IPS DF 19.7 (cell line): ENCODE measurements at places on chromosomes 6 and 20.

- DNase-seq, result no peak
Measured at GRCh38 chr6:37489697-37490336, 9.9 kb downstream of the CCDC167 start.

DNA sequence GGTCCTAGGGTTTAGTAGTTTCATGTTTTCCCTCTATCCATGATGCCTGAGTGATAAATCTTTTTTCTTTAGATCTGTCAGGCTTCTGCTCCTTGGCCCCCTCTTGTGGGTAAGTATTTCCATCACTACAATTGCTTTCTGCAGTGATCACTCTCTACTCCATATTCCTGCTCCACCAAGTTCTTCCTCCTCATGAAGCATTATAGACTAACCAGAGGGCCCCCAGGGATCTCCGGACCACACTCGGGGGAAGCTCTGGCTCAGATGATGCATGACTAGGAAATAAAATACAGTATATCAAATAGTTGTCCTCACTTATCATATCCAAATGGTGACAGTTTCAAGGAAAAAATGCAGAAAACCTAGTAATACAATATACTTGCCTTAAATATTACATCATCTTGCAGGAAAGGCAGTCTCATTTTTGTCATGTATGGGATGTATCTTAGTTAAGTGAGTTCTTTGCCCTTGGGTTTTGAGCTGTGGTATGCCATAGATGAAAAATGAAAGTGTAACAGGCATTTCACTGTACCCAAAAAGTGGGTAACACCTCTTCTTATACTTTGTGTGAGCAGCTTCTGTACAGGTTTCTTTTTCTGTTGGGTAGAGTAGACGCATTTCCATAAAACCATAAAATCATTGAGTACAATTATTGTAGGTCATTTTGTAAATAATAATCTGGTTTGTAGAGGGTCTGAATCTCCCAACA, 200.9 kb upstream of the EYA4 start:
- DNase-seq, result no peak

GRCh38 chr6:111758608-111759329, 114.5 kb downstream of the FYN start:
- DNase-seq, result no peak

DNA sequence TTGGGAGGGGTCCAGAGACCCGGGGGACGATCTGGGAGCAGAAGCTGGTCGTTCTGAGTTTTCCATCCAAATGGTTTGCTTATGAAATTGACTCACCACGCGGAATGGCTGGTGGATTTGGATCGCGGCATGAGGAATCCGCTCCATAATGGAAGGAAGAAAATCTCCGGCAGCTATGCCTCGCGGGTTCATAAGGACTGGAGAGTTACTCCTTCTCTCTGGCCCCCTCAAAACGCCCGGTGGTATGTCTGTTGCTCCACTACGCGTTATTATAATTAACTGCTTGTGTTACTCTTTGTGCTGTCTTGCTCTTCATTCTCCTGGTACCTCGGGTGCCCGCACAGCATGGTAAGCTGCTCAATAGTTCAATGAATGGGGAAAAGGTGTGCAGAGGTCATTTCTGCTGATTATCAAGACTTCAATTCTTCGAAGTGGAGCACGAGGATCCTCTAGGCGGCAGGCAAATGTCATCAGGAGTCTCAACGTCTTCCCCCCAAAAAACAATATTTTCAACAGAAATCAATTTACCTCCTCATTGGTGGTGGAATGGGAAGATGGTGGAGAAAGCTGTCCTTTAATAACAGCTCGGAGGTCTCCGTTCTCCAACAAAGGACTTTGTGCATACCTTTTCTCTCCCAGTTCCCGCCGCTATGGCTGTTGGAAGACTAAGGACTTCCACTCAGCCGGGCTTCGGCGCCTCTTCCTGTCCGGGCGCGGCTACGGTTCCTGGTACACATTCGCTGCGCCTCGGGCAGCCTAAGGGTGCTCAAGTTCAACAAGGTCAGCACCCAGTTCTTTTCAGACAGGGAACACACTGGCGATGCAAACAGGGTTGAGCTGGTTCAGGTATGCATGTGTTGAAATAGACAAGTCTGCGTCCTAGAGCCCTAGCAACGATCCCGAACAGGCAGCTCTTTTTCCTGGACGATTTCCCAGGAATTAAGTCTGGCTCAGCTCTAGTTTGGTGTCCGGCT, 9.2 kb upstream of the PRSS16 start:
- no peak for DNase-seq

DNA sequence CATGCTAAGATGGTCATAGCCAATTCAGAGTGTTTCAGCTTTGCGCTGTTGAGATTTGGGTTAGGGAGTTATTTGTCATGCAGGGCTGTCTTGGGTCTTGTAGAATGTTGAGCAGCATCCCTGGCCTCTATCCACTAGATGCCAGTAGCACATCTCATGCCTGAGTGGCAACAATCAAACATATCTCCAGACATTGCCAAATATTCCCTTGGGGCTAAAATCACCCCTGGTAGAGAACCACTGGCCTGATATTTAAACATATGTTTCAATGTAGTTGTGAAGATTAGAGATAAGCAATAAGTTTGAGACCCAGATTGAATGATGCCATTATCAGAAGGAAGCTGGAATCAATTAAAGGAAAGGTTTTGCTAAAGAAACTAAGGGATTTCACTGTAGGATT, 463.3 kb downstream of the DOK5 start:
- no peak for DNase-seq

DNA sequence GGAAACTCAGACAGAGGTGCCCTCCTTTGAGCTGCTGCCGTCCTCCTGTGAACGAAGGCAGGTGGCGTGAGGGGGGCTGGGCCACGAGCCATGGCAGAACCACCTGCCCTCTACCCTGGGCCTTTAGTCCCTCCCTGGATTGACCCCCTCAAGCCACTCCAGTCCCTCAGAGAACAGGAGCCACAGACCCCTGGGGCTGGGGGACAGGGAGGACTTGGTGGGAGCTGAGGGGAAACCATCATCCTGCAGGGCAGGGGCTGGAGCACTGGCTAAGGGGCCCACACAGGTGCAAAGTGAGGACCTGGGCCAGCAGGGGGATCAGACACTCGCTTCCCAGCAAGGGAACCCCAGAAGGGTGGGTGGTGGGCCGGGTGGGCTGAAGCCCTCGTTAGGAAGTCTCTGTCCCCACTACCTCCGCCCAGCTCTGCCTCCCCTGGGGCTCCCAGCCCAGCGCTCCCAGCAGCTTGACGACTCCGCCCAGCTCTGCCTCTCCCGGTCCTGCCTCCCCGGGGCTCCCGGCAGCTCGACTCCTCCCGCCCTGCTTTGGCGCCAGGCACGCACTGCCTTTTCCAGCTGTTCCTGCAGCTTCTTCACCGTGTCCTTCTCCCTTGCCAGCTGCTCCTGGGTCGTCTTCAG, 44.4 kb downstream of the DSTN start:
- DNase-seq, result no peak

DNA sequence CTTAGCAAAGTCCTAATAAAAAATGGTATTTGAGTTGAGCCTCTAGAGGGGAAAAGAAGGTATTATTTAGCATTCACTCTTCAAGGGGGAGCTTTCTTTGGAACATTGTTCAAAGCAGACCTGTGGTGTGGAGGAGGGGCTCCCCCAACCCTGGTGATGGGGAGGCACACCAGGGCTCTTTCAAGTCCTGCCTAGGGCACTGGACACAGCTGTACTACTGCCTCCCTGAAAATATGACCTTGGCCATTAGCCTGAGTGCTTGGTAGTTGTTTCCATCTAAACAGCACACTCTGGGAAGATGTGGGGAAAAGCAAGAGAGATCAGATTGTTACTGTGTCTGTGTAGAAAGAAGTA, 215.1 kb upstream of the CNR1 start:
- no peak for DNase-seq

DNA sequence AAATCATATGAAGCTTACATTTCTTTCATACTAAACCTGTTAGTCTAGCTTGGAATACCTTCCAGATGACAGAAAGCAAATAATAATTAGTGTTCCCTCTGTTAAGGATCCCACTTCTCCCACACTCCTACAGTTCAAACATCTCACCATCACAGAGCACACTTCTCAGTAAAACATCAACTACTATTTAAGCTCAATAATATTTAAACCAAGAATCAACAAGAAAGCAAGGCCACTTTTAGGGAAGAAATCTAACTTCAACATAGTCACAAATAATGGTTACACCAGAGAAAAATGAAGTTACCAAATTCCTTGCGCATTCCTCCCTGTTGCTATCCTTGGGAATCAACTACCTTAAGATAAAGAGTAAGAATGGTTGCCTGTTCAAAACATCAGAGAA, 1.6 kb downstream of the SNX14 start:
- no peak for DNase-seq

DNA sequence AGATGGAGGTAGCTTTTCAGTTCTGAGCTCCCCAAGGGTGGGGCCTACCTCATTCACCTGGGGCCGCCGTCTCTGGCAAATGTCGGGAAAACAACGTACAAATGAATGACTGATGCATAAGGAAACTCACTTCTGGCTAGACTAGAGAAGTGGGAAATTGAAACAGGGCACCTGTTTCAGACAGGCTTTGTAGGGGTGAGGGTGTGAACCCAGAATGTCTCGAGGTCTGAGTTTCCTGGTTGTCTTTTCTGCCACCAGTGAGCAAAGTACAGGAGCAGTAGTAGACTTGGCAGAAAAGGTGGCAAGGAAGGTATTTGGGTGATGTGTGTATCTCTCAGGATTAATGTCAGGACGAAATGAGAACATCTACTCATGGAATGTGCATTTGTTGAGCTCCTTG, 308.5 kb downstream of the CLIC5 start:
- DNase-seq, result no peak

DNA sequence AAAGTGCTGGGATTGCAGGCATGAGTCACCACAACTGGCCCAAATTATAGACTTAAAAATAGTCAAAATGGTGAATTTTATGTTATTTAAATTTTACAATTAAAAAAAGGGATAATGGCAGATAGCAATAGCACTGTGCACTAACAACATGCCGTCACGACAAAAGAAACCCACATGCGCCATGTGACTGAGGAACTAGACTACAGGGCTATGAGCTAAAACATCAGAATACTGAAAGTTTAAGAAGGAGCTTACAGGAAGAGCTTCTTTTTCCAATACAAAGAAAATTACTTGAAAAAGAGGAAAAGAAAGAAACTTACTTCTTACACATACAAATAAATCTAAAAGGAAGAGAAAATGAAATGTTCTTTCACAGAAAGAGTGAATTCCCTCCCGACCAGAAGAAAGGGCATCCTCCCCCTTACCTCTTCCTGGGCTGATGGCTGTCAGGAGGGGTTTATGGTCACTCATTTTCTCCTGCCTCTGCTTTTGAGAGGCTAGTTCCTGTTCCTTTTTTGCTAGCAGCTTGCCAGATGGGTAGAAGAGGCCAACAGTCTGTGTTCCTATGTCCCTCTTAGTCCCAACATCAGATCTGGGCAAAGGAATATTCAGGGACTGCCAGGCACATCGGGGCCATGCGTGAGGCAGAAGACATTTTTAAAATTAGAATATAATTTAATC, 54.5 kb downstream of the DZANK1 start:
- DNase-seq, result no peak

DNA sequence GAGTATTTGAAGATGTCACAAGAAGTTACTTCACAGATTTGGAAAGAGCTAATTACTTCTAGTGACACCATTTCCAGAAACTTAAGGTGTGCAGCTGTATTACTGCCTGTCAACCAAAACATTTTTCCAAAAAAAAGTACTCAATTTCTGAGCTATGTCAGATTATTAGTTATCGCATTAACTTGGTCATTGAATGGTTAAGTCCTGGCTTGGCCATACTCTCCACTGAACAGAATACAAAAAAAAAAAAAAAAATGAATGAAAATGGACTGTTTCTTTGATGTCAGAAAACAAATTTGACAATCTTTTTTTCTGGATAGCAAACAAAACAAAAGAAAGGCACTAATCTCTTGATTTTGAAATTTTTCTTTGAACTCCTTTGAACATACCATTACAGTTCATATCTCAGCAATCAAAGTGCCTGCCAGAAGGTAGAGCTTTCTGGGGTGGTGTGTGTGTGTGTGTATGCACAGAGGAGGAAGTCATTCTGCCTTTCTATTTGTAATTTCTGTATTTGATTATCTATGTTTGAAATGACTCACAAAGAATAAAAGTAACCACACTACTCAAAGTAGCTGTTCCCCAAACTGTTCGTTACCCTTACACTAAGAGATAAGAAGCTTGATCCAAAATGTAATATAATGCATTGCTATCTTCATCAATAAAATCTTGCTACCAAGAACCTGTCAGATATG, 210.8 kb upstream of the FUT9 start:
- DNase-seq, result no peak

GRCh38 chr6:40806256-40806864, 219.2 kb upstream of the LRFN2 start:
- no peak for DNase-seq

GRCh38 chr6:105713474-105714118, 310.7 kb upstream of the PREP start:
- no peak for DNase-seq

- no peak for DNase-seq
Measured at GRCh38 chr6:90028066-90028778, 134.0 kb downstream of the GJA10 start.

- no peak for DNase-seq
Measured at GRCh38 chr6:33853736-33854135, 49.9 kb upstream of the MLN start.

DNA sequence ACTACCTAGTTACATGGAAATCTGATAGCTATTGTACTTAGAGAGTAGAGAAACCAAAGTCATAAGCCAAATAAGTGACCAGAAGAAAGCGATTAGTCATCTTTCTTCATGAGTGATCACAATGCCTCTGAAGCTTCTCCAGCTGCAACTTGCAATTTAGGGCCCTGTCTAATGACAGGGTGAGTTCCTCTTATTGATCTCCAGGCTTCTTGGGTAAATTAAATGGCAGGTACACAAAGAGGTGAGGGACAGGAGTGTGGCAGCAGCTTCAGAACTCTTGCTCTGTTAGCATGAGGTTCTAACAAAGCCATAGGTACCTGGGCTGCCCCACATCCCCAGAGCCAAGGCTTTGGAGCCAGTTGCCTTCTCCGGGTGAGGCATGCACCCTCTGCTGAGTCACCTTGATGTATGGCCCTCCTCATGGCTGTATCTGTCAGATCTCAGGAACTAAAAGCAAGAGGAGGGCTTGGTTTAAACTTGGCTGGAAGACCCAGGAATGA, 60.8 kb downstream of the PRDM1 start:
- no peak for DNase-seq

GRCh38 chr6:5827056-5827904, 179.4 kb downstream of the NRN1 start:
- DNase-seq, result no peak

DNA sequence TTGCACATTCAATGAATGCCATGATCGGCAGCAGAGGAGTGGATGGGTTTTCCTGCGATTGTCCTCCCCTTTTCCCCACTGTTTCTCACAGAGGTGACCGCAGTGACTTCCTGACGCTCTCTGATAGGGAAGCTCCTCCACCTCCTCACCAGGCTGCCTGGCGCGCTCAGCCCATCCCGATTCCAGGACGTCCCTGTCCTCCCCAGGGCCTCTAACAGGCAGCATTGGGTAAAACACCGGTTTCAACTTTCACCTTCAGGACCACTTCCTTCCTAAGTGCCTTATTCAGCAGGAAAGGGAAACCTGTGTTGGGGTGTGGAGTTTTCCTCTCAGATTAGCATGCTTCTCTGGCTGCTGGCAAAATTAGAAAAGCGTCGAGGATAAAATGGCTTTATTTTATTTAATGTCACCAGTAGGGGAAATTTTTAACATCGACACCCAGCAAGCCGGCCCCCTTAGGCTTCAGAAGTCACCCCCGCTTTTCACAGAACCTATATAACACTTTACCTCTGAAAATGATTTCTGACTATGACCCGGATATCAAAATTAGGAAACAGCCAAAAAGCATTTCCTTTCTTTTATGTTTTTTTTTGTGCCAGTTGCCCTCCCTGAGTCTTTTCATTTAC, 570.4 kb upstream of the GJE1 start:
- DNase-seq, result peak; percentile 68
